Mammary epithelial cell (primary cell): ENCODE measurements at places on chromosomes 12 and 14. TPM values are rescaled to one million over a fixed set of nuclear protein-coding genes. Genes with fewer than 3 reads are reported as not detected.

DNA sequence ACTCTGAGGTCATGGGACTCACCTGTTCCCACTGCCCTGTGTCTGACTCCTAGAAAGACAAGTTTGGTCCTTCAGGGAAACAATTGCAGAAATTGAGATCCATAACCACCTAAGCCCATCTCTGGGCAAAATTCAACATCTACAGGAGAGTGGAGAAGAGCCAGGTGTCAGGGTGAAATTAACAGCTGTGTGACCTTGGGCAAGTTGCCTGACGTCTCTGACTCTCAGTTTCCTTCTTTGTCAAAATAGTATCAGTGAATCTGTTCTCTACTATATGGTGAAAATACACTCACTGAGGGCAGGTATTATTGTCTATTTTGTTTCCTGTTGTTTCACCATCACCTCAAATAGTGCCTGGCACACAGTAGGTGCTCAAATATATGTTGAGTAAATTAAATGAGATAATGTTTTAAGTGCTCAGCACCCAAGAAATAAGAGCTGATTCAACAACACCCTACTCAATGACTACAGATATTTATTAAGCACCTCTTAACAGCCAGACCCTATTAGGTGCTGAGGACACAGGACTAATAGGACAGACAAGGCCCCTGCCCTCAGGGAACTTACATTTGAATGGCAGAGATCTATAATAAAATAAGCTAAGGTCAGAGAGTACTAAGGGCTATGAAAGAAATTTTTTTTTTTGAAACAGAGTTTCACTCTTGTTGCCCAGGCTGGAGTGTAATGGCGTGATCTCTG, 14.2 kb upstream of the IFT81 start:
- no peak for DNase-seq

- peak; percentile 24 for DNase-seq
Observed at GRCh38 chr12:96274331-96274730, 80.2 kb downstream of the ELK3 start.

GRCh38 chr14:102591372-102591943, 991 bp upstream of the RCOR1 start:
- DNase-seq = no peak

DNA sequence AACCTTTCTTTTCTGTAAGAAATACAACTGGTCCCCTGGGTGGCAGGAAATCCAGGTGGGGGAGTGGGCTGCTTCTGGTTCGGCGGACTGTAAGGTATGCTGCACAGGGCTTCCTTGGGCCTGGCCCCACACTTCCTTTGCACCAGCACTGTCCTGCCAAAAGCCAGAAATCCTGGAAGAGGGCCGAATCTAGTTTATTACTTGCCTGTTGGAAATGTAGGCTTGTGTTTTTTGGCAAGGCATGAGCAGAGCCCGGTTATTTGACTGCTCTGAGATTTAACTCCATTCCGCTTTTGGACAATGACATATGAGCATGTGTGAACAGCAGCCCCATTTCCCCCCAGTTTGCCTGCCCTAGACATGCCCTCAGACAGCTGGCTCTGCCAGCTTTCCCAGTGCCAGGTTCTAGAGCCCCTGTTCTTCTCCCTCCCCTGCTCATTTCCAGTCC, 86.6 kb downstream of the BORCS5 start:
- no peak for DNase-seq

- DNase-seq = no peak
Observed at GRCh38 chr14:52244997-52245396, 22.5 kb upstream of the PTGDR start.

DNA sequence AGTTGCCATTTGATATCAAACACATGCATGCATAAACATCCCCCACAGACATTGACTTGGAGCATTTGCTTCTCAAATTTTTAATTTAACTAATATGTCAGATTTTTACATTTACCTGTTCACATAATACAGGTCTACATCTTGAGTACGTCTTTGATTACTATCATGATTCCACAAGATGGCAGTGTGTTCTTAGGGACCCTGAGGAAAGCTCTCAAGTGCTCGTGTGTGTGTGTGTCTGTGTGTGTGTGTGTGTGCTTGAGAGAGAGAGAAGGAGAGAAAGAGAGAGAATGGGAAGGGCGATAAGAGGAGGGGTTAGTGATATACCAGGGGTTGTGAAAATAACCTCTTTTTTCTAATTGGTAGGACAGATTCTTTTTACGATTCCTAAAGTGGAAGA, 167.1 kb upstream of the OR4E1 start:
- DNase-seq = peak; percentile 11

DNA sequence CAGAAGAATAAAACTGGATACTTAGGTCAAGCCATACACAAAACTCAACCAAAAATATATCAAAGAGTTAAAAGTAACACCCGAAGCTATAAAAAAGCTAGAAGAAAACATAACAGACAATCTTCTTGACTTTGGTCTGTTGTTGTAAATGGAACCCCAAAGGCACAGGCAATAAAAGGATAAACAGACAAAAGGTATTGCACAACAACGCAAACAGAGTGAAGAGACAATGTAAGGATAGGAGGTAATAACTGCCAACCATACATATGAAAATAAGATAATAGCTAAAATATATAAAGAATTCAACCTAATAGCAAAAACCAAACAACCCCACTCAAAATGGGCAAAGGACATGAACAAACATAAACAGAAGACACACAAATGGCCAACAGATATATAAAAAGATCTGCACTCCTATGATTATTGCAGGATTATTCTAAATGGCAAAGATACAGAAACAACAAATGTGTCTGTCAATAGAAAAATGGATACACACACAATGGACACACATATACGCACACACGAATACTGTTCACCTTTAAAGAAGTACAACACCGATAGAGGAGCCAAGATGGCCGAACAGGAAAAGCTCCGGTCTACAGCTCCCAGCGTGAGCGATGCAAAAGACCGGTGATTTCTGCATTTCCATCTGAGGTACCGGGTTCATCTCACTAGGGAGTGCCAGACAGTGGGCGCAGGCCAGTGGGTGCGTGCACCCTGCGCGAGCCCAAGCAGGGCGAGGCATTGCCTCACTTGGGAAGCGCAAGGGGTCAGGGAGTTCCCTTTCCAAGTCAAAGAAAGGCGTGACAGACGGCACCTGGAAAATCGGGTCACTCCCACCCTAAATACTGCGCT, 1137.1 kb downstream of the FSCB start:
- no peak for DNase-seq

DNA sequence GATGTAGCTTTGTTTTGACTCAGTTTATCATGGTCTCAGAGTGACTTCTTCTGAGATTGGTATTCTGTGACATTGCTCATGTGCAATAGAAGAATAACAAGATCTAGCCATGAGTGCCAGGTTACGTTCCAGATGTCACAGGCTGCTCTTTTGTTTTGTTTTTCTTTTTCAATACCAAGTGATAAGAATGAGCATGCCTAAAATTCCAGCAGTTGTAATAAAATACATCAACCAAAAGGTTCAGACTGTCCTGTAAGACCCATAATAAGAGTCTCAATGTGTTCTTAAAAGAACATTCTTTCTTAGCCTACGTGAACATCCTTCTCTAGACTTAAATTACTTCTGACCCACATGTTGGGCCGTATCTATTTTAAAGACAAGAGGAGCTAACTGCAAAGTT, 669.2 kb downstream of the DIO2 start:
- DNase-seq = no peak

Gene ZDHHC22
- not detected for total RNA-seq

DNA sequence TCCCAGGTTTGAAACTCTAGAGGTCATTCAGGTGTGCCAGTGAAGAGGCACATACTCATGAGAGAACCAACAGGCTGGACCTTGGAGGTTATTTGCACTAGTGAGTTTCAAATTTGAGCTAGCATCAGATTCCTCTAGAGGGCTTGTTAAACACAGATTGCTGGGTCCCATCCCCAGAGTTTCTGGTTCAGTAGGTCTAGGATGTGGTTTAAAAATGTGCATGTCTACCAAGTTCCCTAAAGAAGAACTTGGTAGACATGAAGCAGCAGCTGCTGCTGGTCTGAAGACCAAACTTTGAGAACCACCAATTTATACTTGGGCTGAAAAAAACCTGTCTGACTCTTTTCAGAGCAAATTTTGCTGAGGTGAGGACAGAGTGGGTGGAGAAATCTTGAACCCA, 61.7 kb downstream of the SUSD6 start:
- DNase-seq = no peak

Gene NGB
- total RNA-seq = not detected in 2 replicates

GRCh38 chr12:70843363-70843762, 77.2 kb downstream of the PTPRR start:
- no peak for DNase-seq

Gene SHMT2
- total RNA-seq = 337 TPM

Gene LRRC9
- not detected for total RNA-seq

Gene ASB2
- 0.19 TPM in 1 of 2 replicates, not detected in the other for total RNA-seq

DNA sequence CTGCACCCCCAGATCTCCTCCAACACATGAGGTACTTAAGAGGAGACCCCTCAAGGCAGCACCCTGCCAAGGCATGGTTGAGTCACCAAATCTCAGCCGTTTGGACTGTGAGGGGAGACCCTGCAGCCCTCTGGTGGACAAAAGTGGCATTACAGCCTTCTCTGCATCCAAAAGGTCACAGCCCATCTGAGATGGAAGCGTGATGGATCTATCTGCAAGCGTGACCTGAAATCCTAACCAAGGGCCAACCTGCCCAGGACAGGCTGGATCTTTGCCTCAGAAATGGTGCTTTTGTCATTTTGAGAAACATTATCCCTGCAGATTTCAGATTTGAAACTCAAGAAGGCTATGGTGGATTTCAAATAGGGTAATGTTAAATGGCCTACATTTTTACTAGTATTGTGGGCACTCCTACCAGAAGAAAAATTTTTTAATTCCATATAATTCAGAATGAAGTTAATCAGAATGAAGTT, 23.7 kb upstream of the DHRS4 start:
- DNase-seq = peak; percentile 39

Gene RFLNA
- not detected for total RNA-seq

Gene NPFF
- total RNA-seq = not detected in 2 replicates

DNA sequence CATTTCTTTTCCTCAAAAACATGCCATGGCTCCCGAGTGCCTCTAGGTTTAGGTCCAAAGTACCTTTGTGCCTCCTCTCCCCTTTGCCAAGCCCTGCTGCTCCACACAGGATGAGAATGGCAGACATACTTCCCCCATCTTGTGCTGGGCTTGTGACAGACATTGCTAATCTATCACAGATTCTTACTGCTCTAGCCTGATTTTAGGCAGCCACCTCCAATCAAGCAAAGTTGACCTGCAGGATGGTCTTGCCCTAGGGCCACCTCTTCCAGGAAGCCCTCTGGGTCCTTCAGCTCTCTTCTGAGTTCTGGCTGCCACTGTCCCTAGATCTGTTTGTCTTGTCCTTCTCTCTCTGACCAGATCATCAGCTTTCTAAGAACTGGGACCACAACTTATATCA, 20.5 kb downstream of the FOXN4 start:
- no peak for DNase-seq

Gene CD163
- total RNA-seq = 0.17 TPM

Gene SYNDIG1L
- total RNA-seq = not detected in 2 replicates

DNA sequence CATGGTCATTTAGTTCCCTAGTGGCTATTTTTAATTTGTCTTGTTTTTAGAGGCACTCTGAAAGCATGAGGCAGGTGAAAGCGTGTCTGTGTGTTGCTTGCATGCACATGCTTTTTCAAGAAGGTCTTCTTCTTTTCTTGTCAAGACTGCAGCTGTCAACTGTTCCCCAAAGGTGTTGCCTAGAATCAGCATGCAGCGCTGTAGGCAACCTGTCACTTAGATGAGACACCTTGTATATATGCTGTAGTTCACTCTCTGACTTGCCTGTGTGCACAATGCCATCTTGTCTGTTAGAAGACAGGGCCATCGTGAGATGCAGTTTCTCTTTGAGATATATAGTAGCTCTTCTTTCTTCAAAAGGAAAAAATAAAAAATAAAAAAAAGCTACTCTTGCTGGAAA, 885.7 kb downstream of the DIO2 start:
- no peak for DNase-seq

Gene ENTPD5
- total RNA-seq = 16.0 TPM

Gene MYF6
- total RNA-seq = not detected

- no peak for DNase-seq
Observed at GRCh38 chr12:109510196-109510595, 32.8 kb downstream of the UBE3B start.

GRCh38 chr12:28145216-28145615, 45.0 kb upstream of the CCDC91 start:
- DNase-seq = no peak

DNA sequence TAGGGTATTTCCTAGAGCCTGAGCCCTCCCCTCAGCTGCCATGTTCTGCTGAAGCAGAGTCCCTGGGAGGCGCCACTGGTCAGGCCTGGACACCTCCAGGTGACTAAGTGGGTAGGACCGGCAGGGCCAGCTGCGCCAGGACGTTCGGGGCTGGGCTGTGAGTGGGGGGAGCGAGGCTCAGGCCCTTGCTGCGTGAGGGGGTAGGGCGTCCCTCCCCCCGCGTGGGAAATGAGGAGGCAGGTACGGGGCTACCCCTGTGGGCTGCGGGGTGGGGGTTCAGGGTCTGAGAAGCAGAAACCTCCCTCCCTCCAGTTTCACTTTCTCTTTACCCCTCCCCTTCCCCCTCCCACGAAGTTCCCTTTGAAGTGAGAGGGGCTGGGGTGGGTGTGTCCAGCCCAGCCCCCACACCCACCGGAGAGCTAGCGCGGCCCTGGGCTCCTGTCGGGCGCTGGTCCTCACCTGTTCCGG, 22.1 kb upstream of the KIF26A start:
- DNase-seq = no peak

DNA sequence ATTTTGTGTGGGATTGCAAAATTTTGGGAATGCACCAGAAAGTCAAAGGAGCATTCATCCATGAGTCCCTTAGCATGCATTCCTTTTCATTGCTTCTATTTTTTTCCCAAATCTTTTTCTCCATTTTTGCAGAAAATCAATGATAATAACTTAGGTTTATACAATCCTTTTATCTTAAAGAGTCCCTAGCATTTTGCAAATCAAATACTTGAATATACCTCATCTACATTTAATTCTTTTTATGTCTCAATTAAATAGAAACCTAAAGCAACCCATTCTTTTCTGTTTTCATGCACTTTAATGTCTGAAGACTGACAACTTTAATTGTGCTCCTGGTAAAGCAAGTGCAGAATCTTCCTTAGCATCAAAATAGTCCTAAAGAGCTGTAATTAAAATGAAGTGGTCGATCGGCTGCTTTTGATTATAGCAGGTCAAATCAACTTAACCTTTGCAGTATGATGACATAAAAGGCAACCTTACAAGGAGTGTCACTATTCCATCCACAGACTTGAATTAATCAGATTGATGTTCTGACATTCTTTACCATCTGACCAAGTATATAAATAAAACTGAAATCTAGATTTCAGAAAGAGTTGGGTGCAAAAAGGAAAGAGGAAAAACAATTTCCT, 168.4 kb downstream of the ALG10B start:
- no peak for DNase-seq

Gene CCDC198
- not detected for total RNA-seq

DNA sequence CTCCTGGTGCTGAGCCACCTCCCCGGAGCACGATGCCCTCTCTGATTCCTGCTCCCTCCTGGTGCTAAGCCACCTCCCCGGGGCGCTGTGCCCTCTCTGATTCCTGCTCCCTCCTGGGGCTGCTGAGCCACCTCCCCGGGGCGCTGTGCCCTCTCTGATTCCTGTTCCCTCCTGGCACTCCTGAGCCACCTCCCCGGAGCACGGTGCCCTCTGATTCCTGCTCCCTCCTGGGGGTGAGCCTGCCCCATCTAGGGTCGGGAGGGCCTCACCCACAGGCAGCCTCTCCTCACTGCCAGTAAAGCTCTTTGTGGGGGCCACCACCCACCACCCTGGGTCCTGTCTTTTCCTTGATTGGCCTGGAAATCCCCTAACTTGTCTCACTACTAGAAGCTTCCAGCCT, 327.6 kb upstream of the SFSWAP start:
- DNase-seq = no peak

- DNase-seq = peak; percentile 51
Observed at GRCh38 chr12:74889563-74890236, 319.9 kb downstream of the KCNC2 start.

- no peak for DNase-seq
Observed at GRCh38 chr14:103078860-103079587, 5.0 kb upstream of the LBHD2 start.

Gene IFNG-AS1
- total RNA-seq = not detected
